CD4-positive, alpha-beta T cell treated with Interleukin-2 at 100 ng/mL for 4 hours (primary cell): ENCODE measurements at places on chromosomes 5 and 9.

GRCh38 chr5:67238191-67238590 lies 41.6 kb upstream of the CD180 start:
- DNase-seq, result no peak

- DNase-seq, result no peak
These were observed 132.6 kb downstream of the SPOCK1 start for GRCh38 chr5:137366526-137366925.

DNA sequence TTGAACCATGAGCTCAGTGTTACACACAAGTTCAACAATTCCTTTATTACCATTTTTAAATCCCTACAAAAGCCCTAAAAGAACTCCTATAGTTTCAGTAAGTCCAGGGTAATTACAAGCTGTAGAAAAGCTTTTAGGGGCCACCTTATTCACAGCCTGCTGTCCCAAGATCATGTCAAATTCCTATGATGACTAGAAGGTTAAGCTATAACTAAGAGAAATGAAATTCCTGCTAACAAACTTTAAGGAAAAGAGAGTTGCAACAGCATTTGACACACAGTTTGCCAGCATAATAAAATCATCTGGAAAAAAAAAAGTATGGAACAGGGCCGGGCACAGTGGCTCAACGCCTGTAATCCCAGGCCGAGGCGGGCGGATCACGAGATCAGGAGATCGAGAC lies 31.5 kb downstream of the TMEM245 start:
- no peak for DNase-seq

- DNase-seq, result no peak
These were observed 182.7 kb downstream of the NR3C1 start for GRCh38 chr5:143220748-143221251.

DNA sequence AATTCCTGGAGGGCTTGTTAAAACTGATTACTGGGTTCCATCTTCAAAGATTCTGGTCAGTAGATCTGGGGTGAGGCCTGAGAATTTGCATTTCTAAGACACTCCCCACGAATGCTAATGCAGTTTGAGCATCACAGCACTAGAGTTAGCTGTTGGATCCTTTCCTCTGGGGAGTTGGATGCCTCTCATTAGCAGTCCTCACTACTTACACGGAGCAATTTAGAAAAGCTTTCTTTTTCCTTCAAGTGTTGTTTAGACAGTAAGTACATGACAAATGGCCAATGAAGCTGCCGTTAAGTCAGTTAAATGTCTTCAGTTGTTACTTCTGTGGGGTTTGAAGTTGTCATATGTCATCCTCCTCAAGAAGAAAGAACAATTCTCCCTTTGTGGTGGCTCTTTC lies 74.9 kb upstream of the HMHB1 start:
- DNase-seq, result no peak

- DNase-seq, result no peak
These were observed 38.7 kb upstream of the NUDT12 start for GRCh38 chr5:103601314-103601713.

DNA sequence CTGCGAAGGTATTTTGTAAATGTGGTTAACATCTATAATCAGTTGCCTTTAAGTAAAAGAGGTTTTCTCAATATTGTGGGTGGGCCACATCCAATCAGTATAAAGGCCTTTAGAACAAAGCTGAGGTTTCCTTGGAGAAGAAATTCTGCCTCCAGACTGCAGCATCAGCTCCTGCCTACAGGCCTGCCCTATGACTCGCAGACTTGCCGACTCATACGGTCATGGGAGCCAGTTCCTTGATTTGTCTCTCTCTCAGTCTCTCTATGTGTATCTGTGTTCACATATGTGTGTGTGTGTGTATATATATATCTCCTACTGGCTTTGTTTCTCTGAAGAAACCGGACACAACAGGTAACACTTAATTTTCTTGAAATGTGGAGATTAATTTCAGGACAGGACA lies 45.3 kb downstream of the SLC36A1 start:
- no peak for DNase-seq

- no peak for DNase-seq
These were observed 747.3 kb upstream of the C9orf72 start for GRCh38 chr9:28320616-28321015.

DNA sequence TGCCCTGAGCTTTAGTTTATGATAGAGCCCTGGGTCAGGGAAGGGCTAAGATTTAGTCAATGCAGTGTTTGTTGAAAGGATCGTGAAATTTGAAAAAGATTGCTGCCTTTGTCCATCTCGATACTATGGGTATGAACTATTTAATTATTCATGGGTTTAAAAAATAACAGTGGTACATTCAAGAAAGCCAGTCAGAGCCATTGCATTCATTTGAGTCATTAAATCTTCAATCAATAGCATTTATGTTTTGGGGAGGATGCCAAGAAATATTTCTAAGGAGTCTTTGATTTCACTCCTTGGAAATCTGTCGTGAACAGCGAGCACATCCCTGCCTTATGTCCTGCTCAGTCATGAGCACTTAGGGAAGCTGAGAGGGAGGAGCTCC lies 54.4 kb upstream of the LRRTM2 start:
- no peak for DNase-seq

DNA sequence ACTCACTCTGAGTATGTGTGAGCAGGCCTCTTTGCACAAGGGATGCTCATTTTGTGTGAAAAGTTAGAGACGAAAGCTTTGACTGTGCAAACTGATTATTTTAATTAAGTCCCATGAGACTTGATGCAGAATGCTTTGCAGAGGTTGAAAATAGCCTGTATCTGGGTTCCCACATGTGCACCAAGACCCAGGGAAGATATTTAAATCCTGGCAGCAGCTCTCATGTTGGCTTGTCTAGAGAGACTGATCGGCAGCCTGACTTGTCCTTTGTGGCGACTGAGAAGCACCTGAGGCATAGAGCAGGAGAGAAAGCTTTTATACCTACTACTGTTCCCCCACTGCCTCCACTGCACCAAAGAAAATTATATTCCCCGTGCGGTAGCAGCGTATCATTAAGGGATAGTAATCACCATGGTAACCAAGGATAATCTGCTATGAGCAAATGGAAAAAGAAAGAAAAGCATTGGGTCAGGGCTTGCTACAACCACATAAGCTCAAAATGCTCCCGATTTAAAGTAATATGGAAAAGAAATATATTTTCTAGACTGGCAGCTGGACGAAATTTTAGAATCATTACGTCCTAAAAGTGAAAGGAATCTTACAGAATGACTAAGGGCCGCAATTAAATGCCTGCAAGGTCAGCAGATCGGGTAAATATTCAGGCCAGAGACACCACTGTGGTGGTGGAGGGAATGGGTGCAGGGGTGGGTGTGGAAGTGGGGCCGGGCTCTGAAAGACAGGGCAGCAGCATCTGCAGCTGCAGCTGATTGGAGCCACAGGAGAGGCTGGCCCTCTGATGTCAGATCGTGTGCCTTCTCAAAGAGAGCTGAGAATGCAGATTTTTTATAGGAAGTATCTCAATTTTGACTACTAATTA lies 135.3 kb upstream of the EPB41L4A start:
- DNase-seq, result no peak

DNA sequence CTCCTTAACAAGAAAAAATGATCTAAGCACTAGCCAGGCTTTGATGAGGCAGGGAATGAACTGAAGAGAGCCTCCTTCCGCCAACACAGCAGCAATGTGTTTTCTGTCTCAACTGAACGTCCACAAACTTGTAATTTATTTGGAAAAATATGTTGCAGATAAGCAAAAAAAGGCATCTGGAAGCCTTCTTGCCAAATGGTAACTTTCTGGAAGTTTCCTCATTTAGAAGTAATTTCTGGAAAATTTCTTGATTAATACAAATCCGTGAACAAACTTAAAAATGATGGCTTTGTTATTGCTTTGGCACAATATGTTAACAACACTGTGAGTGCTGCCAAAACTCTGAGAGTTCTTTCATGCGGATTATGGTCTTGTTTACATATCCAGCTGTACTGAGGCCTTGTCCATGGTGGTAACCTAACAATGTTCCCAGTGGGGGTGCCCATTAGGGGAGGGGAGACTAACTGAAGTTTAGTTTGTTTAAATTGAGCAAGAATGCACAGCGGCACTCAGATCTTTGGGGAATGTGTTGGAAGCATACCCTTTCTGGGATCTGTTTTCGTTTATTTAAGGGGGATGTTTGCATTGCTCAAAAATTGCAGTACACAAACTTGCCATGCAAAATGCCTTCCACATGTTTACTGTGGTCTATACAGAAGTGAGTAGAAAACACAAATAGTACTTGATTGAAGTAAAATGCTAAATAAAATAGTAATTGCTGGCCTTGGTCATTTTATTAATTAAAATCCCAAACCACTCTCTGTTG lies 334.7 kb downstream of the NR2F1-AS1 start:
- no peak for DNase-seq

DNA sequence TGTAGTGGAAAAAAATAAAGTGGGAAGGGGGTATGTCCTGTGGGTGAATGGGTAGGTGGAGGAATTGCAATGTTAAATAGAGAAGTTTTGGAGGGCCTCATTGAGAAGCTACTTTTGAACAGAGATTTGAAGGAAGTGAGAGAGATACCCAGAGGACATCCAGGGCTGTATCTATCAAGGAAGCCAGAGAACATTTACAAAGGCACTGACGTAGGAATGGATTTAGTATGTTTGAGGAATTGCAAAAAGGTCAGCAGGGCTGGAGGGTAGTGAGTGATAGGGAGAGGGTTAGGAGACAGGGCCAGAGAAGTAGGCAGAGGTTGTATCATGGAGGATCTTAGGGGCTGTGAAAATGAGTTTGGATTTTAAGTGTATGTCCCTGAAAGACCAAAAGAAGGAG lies 13.9 kb downstream of the PTTG1 start:
- DNase-seq, result no peak

- no peak for DNase-seq
These were observed 16.7 kb upstream of the TAF11L2 start for GRCh38 chr5:17481378-17481777.

GRCh38 chr9:13330396-13331004 lies 51.0 kb upstream of the MPDZ start:
- no peak for DNase-seq

GRCh38 chr5:159100782-159101646 lies 1.3 kb upstream of the EBF1 start:
- no peak for DNase-seq

GRCh38 chr5:1176473-1177391 lies 24.7 kb upstream of the SLC6A19 start:
- DNase-seq, result no peak

DNA sequence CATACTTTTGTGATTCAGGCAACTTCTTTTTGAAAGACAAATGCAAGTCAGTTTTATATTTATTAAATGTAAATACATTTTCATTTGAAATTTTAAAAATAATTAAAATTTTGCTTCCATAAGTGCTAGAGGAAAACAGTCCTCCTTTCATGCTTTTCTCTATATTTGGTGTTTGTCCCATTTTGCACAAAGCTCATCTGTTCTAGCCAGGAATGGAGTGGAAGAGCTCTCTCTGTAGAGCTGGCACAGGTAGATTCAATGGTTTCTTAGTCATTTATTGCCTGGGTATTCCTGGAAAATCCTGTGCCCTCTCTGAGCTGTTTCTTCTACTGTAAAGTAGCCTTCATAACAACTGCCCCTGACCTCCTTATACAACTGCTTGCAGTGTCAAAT lies 267.6 kb upstream of the HAPLN1 start:
- DNase-seq, result no peak
